ENCODE measurements at places on chromosomes 11 and 22.

GRCh38 chr22:22916215-22916951, 28.8 kb downstream of the IGLL5 start:
- DNase-seq = no peak

DNA sequence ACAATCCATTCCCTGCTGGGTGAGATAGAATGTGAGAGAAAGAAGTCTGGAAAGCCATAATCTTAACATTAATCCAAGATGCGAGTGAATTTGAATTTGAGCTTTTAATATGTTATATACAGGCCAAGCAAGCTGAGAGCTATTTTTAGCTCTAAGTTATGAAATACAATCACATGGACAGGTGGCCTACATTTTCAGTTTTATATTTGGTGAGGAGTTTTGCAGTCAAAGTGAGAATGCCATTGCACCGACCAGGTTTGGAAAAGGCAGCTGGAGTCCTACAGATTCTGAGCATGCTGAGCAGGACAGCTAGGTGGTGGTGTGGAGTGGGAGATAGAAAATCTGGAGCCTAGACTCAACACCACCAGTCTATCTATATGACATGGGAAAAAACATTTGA, 12.0 kb downstream of the OR5B21 start:
- DNase-seq = no peak

DNA sequence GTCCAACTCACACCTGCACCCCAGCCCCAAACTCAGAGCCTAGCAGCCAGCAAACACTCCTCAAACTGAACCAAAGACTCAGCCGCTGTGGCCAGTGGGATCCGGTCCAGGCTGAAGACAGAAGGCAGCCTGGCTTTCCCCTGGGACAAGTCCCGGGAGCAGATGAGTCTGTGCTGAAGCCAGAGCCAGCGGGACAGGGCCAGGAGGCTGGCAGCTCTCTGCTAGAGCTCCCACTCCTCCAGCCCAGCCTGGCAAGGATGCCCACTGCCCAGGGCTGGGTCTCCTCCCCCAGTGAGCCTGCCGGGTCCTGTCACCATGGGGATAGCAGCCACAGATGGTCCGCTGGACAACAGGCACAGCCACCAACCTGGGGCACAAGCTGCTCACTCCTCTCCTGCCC, 42.9 kb upstream of the PRR5 start:
- no peak for DNase-seq

DNA sequence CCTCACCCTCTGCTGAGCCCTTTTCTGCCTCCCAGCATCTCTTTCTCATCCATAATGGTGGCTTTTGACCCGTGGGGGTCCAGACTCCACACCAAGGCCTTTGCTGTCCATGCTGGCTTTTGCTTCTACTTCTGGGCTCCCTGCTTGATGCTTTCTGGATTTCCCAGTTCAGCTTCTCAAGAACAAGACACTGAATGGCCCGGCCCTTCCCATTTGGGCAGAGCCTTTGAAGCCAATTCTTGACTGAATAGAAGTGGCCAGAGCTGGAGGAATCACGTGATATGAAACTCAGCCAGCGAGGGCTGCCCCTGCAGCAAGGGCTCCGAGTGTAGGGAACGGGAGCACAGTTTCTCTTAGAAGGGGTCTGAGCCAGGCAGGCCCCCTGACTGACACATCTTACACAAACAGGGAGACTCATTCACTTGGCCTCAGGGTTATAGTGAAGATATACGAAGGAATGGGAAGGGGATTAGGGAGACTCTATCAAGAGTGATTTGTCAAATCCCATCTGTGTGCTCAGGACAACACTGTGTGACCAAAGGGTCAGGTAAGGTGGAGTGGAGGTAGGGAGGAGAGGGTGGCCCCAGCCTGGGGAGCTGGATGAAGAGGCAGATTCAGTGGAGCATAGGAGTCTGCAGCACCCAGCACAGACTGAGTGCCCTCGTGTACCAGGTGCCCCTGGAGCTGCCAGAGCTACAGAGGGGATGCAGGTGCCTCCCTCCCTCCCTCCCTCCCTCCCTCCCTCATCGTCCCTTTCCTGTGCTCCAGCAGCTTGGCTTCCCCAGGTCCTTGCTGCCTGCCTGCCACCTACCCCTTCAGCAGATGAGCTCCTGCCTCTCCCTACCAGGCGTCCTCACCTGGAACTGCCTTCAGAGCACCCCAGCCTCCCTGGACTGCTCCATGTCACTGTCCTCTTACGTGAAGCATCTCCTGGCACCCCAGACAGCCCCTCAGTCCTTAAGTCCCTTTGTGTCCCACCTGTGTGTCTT, 106.0 kb downstream of the TRIM29 start:
- DNase-seq = no peak

GRCh38 chr11:8375460-8375859, 111.8 kb upstream of the LMO1 start:
- DNase-seq = no peak

- DNase-seq = no peak
Observed at GRCh38 chr11:127052404-127052803, 51.8 kb upstream of the KIRREL3 start.

DNA sequence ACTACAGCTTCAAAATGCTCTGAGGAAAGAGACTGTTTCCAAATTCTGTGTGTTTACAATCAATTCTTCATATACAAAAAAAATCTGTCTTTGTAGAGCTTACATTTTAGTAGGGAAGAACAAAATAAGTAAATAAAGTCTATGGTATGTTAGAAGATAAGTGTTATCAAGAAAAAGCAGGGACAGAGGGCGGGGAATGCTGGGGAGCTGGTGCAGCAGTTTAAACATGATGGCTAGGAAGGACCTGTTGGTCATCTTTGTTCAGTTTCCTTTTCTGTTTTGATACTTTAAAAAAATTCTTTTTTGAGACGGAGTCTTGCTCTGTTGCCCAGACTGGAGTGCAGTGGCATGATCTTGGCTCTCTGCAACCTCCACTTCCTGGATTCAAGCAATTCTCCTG, 16.1 kb downstream of the TMEM25 start:
- no peak for DNase-seq

DNA sequence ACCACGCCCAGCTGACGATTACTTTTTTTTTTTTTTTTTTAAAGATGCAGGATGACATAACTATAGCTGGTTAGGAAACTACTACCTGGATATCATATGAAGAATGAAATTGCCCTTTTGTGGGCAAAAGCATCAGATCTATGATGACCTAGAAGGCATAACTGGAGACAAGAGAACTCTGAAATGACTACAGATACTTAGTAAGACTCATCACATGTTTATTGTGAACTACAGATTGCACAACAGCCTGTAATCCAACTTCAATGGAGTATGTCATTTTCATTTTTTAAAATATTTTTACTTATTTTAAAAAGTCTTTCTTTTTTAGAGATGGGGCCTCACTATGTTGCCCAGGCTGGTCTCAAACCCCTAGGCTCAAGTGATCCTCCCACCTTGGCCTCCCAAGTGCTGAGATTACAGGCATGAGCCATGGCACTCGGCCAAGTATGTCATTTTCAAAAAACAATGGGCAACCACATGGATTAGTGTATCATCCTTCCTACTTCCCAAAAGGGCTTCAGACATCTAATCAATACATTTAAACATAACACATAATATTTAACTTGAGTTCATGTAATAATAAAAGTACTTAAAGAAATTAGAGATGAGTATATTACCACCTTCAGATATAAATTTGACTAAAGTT, 3.3 kb downstream of the MTMR2 start:
- DNase-seq = no peak

- DNase-seq = peak; percentile 66
Observed at GRCh38 chr22:44181033-44181911, 547 bp downstream of the PARVG start.

DNA sequence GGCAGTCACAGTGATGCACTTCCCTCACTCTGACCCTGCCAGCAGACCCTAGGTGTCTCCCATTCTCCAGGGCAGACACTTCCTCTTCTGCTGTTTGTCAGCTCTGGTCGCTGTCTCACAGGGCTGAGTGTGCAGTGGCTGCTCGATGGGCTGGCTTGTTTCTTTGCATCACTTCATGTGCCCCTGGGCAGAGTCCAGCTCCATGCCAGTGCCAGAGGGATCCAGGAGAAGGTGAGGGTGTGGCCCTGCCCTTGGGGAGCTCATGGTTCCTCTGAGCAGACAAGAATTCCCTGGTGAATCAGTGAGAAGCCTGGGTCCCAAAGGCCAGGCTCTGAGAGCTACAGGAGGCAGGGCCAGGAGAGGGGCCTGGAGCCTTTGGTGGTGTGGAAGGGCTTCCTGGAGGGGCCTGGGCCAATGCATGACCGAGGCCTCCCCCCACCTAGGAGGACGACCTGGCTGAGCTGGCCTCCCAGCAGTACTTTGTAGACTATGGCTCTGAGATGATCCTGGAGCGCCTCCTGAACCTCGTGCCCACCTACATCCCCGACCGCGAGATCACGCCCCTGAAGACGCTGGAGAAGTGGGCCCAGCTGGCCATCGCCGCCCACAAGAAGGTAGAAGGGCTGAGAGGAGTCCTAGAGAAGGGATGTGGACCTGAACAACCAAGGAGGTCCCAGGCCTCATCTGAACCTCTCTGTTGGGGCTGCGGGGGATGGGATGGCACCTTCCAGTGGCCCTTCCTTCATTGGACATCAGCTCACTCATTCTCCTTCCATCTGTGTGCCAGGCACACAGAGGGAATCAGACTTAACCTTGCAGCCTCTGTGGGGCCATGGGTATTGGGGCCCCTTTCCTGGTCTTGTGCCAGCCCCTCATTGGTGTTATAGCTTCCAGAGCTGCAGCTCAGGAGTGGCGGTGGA, 66.1 kb downstream of the MYO7A start:
- no peak for DNase-seq

DNA sequence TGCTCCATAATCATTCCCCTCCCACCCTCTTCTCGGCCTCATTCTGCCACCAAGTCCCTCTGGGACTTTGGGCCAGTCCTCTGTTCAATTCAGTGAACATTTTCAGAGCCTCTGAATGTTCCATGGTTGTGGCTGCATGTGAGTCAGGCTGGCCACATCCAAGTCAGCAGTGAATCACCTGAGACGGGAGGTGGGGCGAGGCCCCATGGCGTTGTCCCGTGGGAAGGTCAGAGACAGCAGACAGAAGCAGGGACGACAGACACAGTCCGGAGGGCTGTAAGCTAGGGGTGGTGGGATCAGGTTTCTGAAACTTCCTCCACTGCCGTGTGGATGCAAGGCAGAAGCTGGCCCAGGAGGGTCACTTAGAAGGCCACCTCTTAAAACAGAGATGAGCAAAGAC, 324.8 kb downstream of the MN1 start:
- DNase-seq = no peak

- no peak for DNase-seq
Observed at GRCh38 chr22:24437741-24438328, 10.4 kb downstream of the ADORA2A start.

DNA sequence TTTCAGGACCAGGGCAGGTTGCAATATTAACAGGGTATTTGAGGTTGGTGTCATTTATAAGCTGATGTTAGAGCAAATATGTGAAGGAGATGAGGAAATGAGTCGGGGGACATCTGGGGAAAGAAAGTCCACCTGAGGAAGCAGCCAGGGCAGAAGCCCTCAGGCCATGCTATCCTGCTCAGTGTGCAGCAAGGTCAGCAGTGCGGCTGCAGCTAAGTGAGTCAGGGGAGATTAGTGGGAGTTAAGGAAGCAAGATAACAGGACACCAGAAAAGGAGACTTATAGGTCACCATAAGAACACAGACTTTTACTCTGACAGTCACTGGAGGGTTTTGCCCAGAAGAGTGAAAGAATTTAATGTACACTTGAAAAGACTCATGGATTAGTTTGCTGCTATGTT, 468.9 kb downstream of the NTM start:
- DNase-seq = no peak

- no peak for DNase-seq
Observed at GRCh38 chr11:73465023-73465675, 89.0 kb downstream of the RELT start.

- DNase-seq = no peak
Observed at GRCh38 chr22:29208502-29208862, 2.8 kb downstream of the EMID1 start.

DNA sequence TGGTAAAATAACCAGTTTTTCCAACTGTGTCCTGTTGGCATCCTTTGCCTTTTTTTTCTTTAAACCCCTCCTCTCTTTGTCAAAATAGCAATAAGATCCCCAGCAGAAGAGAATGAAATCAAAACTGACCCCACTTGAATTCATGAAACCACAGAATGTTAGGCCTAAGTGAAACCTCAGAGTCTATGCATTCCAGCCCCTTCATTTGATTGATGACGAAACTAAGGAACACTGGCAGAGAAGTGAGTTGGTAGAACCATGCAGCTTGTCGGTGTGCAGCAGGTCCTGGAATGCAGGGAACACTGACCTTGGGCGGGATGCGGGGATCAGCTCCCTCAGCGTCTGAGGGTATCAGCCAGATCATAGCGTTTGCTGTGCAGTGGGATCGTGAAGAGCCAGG, 57.5 kb downstream of the GRK3 start:
- DNase-seq = no peak

- DNase-seq = peak; percentile 74
Observed at GRCh38 chr22:22753526-22754267, 109.3 kb downstream of the GGTLC2 start.

DNA sequence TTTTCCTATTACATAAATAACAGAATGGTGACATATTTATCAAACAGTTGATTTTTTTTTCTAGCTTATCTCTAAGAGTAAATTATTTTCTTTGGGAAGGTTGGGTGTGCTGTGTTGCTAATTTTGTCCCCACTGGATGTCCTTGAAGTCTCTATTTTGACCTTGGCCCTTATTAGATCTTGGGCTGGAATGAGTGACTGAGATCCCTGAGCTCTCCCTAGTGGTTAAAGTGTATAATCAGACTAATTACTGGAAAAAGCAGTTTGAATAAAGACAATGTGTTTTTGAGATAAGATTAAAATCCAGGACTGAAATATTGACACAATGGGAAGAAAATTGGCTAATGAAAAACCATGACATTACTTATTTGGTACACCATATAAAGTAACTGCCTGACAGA, 56.1 kb downstream of the AASDHPPT start:
- no peak for DNase-seq

GRCh38 chr11:116762132-116762531, 10.7 kb downstream of the BUD13 start:
- no peak for DNase-seq

- peak; percentile 5 for DNase-seq
Observed at GRCh38 chr11:32829680-32830412, at the start of gene PRRG4. Gene PRRG4, plus strand, starts transcription at chr11:32829927. Its CDS starts 603 bp downstream, at chr11:32830530.

- DNase-seq = no peak
Observed at GRCh38 chr22:45680932-45681700, 9.5 kb downstream of the ATXN10 start.

DNA sequence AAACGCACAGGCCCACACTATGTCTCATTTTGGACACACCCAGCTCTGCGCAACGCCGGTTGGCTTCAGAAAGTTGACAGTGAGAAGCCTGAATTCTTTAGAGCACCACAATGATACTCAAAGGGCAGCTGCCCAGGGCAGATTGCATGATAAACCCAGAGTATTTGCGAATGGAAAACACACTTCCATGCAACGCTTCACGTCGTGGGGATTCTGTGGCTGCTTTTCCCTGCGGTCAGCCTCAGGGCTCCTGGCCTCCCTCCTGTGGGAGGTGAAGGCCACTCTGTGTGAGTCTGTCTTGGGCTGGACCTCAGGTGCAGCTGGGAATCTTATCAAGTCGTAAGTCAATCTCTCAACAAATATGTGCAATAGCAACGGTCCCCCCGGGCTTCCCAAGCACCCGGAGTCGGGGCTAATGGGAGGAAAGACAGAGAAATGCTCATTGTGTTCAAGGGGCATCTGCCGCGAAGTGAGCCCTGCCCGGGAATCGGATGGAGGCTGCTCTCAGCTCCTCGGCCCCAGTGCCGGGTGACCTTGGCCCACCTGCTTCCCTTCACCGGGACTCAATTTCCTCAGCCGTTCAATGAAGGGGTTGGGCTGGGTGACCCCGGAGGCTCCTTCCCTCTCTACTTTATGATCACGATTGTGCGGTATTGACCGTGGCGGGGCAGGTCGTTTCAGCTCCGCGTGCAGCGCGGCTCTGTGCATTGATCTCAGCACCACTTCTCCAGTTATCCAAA, 623.6 kb downstream of the BRD1 start:
- no peak for DNase-seq

Measured in activated CD4-positive, alpha-beta T cell treated with anti-CD3 and anti-CD28 coated beads for 4 hours (primary cell).